Central memory CD4-positive, alpha-beta T cell (primary cell): ENCODE measurements at places on chromosomes 4 and X.

- DNase-seq = no peak
Observed at GRCh38 chr4:70674191-70674590, 7.9 kb upstream of the JCHAIN start.

DNA sequence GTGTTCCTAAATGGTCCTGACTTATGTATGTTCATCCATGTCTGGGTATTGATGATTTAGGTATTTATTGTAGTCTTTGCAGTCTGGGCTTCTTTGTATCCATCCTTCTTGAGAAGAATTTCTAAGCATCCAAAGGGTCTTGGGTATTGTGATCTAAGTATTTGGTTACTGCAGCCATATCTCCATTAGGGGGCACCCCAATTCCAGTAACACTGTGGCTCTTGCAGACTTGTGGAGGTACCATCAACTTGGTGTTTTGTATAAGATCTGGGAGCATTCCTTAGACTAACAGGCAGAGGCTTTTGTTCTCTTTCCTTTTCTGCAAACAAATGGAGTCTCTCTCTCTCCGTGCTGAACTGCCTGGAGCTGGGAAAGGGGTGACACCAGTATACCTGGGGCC, 113.7 kb upstream of the NEXMIF start:
- no peak for DNase-seq

DNA sequence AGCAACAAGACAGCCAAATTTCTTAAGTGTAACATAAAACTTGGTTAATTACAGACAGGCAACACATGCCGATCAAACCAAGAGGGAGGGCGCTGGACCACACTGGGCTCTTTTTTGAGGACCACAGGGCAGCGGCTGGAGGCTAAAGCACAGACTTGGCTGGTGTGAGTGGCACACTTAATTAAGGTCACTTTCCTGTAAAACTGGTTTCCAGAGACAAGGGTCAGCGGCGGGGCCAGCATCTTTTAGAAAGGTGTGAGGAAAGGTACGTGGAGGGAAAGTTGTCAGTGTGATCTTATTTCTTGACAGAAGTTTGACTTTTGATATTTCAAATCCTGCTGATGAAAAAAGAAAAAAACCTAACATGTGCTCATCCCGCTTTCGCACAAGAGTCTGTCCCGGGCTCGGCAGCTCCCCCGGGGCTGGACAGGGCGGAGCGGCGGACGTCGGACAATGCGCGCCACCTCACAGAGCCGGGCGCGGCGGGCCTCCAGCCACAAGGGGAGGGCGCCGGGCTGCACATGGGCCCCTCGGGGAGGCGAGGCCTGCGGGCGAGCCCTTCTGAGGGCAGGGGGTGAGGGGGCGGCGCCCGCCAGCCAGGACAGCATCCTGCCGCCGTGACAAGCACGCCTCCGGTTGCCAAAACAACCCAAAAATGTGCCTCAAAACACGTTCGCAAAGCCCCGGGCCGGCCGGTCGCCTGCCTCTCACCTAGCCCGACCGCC, 660 bp upstream of the HSPA4L start:
- peak; percentile 0 for DNase-seq

- no peak for DNase-seq
Observed at GRCh38 chr4:19579608-19580007, 672.1 kb upstream of the SLIT2 start.

DNA sequence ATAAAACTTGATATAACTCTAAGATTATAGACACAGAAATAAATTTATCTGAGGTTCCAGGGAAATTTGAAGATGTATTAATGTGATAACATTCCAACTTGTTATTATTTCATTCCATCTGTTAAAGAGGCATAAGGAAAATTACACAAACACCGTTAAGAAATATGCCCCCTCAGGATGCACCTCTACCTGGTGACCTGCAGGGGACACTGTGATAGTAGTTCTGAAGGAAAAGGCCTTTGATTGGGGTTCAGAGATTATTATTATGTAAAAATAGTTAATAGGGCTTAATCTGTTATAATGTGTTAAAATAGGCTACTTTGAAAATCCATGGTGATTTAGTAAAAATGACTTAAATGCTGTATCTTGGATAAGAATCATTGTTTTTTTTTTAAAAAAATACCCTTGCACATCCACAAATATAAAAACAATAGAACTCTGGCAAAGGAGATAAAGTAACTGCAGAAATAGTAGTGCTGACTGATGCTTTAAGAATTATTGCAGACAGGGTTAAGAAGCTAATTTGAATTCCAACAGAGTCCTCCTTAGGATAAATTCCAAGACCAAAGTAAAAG, 6.1 kb upstream of the ABRAXAS1 start:
- peak; percentile 37 for DNase-seq

DNA sequence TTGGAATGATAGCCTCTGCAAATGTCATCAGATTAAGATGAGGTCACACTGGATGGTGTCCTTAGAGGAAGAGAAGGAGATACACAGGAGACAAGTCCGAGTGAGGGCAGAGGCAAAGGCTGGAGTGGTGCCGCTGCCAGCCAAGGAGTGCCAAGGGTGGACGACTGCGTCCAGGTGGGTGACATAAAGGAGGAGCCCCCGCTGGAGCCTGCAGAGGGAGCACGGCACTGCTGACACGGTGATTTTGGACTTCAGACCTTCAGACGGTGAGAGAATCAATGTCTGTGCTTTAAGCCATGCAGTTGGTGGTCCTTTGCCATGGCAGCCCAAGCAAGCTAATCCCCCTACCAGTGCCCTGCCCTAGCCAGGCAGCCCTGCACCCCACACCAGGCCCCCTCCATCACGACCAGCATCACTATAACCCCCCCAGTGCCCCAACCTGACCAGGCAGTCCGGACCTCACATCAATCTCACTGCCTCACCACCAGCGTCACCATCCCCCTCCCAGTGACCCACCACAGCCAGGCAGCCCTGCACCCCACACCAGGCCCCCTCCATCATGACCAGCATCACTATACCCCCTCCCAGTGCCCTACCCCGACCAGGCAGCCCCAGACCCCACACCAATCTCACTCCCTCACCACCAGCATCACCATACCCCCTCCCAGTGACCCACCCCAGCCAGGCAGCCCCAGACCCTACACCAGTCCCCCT, 130.0 kb downstream of the HMX1 start:
- DNase-seq = no peak

DNA sequence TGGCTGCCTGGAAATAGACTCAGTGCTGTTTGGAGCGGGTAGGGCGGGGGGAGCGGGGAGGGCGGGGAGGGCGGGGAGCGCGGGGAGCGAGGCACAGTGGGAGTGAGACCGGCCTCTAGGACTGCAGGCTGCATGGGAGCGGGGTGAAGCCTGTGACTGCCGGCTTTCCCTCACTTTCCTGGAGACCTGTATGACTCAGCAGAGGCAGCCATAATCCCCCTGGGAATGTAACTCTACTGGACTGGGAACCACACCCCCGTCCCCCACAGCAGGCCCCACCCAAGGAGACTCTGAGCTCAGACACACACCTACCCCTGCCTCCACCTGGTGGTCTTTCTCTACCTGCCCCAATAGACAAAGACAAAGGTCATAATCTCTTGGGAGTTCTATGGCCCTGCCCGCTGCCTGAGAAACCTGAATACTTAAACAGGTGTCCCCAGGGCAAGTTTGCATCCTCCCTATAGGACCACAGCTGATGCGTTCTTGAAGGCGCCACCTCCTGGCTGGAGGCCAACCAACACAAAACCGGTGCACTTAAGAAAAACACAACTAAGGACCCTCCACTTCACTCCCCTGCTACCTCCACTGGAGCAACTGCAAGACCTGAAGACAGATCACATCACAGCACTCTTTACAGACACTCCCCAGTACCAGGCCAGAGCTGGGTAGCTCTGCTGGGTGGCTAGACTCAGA, 18.0 kb downstream of the HDAC8 start:
- DNase-seq = no peak

GRCh38 chrX:150605603-150606002, 37.2 kb downstream of the MTM1 start:
- DNase-seq = no peak

DNA sequence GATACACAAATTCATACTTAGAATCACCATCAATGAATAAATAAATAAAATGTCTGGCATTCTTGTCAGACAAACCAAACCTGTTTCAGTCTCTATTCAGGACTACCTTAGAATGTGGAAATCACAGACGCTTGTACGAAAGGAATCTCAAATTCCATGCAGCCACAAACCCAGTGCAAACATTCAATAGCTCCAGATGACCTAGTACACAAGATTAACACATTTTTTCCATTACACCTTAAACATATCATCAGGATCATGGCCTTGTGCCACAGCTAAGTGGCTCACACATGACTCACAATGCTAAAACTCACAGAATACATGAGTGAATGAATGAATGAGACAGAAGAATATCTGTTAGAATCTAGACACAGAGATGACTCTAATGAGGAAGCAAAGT, 134.2 kb downstream of the PWWP3B start:
- DNase-seq = no peak
